ENCODE measurements at places on chromosomes 5 and 9. TPM values are rescaled to one million over a fixed set of nuclear protein-coding genes. Genes with fewer than 3 reads are reported as not detected.

SGCD gene
- total RNA-seq, result not detected

RELL2 gene
- total RNA-seq, result 31.4 TPM

RMI1 gene
- 20.1 TPM for total RNA-seq

TMEM232 gene
- total RNA-seq, result 0.27 TPM

OR13J1 gene
- total RNA-seq, result not detected

MSX2 gene
- not detected for total RNA-seq

NPR3 gene
- 0.16 TPM for total RNA-seq

ACOT12 gene
- not detected for total RNA-seq

MCIDAS gene
- 0.18 TPM for total RNA-seq

S100Z gene
- 0.81 TPM for total RNA-seq

ZBTB26 gene
- 6.2 TPM for total RNA-seq

TSLP gene
- 1.0 TPM for total RNA-seq

SLC23A1 gene
- 0.63 TPM for total RNA-seq

CCDC180 gene
- 3.2 TPM for total RNA-seq

ZNF462 gene
- total RNA-seq, result not detected

UNC5A gene
- total RNA-seq, result not detected

PCDHB14 gene
- not detected for total RNA-seq

C6 gene
- not detected for total RNA-seq

FGF1 gene
- not detected for total RNA-seq

FBXL7 gene
- total RNA-seq, result not detected

ST8SIA4 gene
- 34.1 TPM for total RNA-seq

IL33 gene
- not detected for total RNA-seq

PCSK1 gene
- total RNA-seq, result not detected

COL27A1 gene
- 8.4 TPM for total RNA-seq

TPM2 gene
- total RNA-seq, result 5.3 TPM

BTNL3 gene
- total RNA-seq, result not detected

PCDHAC2 gene
- not detected for total RNA-seq

SLC6A19 gene
- not detected for total RNA-seq

SOHLH1 gene
- not detected for total RNA-seq

ACTBL2 gene
- total RNA-seq, result not detected

F12 gene
- 7.9 TPM for total RNA-seq

SLC45A2 gene
- not detected for total RNA-seq

GLRA1 gene
- total RNA-seq, result not detected

SHOC1 gene
- not detected for total RNA-seq

PDE6A gene
- total RNA-seq, result not detected

N4BP3 gene
- 33.4 TPM for total RNA-seq

PCDHA9 gene
- total RNA-seq, result not detected

GAPT gene
- total RNA-seq, result not detected

LOX gene
- total RNA-seq, result not detected

MACROH2A1 gene
- total RNA-seq, result 179 TPM

SPAAR gene
- not detected for total RNA-seq

RGS7BP gene
- total RNA-seq, result not detected

Measured in activated CD8-positive, alpha-beta T cell treated with anti-CD3 and anti-CD28 coated beads for 36 hours (primary cell).